ENCODE measurements at places on chromosomes 2 and 18.
A peak's percentile ranks its signal among the peaks of the same experiment; 100 is the strongest.

DNA sequence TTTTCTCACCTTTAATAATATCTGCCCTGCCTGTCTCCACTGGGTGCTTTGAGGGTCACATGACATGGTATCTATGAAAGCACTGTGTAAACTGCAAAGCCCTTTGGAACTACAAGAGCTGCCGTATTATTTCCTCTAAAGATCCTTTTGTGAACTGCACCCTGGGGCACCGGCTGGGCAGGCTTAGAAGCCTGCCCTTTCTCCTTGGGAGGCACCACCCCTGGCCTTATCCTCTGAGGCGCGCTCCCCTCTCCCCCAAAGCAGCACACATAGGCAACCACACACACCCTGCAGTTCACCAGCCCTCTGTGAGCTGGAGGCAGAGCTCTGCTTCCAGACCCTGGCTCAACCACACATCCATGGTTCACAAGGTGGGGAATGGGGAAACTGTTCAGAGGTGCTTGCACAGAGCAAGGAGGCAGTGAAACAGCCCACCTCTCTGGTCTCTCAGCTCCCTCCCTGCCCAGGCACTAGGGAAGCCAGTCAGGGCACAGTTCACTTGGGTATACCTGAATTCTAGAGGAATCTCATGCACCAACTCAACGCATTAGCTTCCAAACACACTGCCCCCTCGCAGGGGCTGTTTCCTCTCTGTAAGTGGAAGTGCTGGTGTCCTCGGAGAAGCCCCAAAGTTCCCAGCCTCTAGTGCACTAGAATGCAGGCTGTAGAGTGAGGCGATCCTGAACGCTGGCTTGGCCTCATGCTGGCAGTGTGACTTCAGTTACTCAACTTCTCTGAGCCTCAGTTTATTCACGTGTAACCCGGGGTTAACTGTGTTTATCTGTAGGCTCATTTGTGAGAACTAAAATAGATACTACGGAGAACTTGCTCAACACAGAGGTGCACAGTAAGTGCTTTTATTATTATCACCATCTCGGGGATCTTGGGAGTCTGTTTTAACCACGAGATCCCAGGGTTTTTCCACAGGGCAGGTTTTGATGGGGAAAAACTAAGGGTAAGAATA, 11.0 kb downstream of the SIGLEC15 start:
- DNase-seq = peak; percentile 54

GRCh38 chr2:207807516-207807915, 37.8 kb upstream of the FZD5 start:
- DNase-seq = no peak

GRCh38 chr2:191638079-191638801, 39.7 kb upstream of the NABP1 start:
- DNase-seq = peak; percentile 36

DNA sequence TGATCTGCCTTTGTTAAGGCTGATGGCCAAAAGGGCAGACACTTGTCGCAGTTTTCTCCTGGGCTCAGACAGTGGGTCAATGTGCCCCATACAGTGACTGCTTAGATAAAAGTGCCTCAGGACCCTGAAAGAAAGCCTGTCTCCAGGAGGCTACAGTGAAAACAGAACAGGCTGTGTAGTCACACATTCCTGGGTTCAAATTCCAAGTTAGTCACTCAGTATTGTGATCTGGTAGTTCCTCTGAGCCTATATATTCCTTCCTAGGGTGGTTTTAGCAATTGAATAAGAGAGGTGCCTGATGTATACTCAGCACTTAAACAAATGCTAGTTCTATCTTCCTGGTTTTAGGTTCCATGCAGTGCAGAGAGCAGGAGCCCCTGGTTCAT, 54.4 kb downstream of the RPL37A start:
- no peak for DNase-seq

Data from hematopoietic multipotent progenitor cell treated with erythropoietin and hydrocortisone succinate and interleukin-3 and kit ligand, for 4 days (in vitro differentiated cells).